Muscle of back (tissue), 13 donors: ENCODE measurements at places on chromosomes 7 and 10.

DNA sequence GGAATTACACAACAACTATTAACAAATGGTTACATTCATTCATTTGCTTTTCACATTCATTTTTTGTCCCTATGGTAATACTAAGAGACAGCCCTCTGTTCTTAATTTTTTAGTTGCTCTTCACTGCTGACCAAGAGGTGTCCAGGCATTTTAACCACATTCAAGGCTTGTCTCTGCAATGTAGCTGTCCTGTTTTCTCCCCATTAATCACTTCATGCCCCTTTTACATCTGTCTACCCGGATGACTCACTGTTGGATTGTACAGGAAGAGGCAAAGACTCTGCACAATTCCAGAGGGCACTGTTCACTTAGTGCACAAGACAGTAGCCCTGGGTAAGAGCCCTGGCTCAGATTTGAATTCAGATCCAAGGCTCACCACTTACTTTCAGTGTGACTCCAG is 168.5 kb downstream of the NOC3L start:
- DNase-seq = no peak

DNA sequence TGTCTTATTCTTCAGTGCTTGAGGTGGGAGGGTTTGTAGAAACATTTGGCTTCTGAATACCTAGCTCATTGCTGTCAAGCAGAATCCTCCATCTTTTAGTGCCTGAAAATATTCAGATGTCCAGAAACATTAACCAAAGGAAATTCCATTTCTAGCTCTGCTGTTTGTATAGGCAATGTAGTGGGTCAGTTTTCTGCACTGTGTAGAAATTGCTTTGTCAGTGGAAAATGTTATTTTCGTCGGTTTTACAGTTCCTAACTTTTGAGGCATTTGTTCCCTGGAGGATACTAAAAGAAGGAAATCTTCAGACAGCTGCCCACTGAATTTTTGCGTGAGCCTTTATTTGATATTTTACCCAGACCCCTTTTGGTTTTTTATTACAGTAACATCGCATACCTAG is 143.4 kb downstream of the TPST1 start:
- no peak for DNase-seq

- no peak for DNase-seq
These were observed 134.9 kb downstream of the ADRA2A start for GRCh38 chr10:111211706-111212105.

DNA sequence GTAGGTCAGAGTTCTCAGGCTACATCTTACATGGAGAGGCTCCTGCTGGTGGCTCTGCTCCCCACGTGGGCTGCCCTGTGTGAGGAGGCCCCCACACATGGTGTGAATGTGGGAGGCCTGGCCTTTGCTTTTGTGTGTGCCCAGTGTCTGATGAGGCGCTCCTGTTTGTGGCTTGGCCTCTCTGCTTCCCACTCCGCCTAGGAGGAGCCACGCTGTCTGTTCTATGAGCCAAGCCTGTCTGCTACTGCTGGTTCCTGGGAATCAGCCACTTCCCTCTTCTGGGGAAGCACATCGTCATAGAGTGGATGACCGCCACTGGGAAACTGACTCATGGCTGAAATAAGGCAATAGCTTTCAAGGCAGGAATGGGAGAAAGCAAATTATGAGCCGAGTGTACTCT is 87.1 kb downstream of the CYP26A1 start:
- peak; percentile 53 for DNase-seq

- peak; percentile 1 for DNase-seq
These were observed 49.6 kb downstream of the PLPP4 start for GRCh38 chr10:120506674-120507073.

- DNase-seq = peak; percentile 78
These were observed 74.7 kb upstream of the ITGB1 start for GRCh38 chr10:33032654-33033151.

DNA sequence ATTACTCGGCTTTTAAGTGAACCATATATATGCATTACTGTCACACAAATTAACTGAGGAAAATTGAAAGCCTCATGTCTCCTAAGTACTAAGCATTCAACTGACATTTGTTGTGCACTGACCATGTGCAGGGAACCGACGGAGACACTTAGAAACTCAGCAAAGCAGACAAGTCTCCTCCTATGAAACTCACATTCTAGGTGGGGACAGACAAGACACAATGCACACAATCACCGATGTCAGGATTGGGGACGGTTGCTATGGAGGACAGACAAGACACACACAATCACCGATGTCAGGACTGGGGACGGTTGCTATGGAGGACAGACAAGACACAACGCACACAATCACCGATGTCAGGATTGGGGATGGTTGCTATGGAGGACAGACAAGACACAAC is 134.0 kb downstream of the PTPRN2 start:
- DNase-seq = no peak

- no peak for DNase-seq
These were observed 435.5 kb downstream of the CALN1 start for GRCh38 chr7:71976645-71977044.
